Left renal cortex interstitium (tissue), 4 donors: ENCODE measurements at places on chromosomes 3 and 15. TPM values are rescaled to one million over a fixed set of nuclear protein-coding genes. Genes with fewer than 3 reads are reported as not detected.
A peak's percentile ranks its signal among the peaks of the same experiment; 100 is the strongest.

DNA sequence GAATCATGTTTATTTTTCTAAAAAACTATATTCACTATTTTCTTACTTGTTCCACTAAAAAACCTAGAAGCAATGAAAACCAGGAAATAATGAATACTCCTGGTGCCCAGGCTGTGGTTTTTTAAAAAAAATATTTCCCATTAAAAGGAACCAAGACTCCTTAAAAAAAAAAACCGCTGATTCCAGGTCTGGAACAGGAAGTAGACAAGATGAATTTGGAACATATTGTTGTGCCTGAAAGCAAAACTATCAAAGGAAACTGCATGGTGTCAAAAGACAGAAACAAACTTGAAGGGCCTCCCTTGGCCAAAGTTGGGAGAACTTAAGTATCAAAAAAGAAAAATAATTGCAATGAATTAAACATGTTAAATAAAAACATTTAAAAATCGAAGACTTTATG is 245.3 kb upstream of the P2RY1 start:
- no peak for DNase-seq

DNA sequence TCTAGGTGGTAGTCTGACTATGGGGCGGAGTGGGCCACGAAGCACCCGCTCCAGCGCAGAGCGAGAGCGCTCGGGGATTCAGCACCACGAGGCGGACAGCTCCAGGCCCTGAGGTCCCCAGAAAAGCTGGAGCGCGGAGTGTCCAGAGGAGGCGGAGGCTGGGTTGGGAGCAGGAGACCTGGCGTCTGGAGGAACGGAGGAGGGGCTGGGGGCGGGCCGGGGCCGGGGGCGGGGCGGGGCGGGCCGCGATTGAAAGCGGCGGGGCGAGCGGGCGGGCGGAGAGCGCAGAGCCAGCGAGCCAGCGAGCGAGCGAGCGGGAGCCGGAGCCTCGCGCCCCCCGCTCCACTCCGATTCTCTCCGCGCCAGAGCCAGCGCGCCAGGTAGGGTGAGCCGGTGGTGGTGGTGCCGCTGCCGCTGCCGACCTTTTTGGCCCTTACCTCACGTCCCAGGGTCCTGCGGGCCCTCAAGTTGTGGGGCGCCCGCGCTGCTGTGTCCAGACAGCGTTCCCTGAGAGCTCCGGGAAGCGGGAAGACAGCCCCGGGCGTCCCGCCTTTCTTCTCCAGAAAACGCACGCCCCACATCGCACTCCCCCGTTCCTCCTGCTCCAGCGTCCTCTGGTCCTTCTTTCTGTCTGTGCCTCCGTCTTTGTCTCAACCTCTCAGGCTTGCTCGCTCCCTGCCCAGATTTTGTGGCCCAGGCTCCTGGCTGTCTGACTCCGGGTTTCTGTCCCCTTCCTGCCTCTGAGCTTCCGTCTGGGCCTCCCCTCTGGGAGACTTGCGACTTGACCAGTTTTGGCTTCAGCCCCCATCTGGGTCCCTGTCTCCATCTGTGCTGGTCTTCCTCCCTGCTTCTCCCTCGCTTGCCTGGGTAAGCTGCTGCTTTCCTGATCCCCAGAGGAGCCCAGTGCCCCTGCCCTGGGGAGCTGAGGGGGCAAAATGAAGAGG is at the start of gene GRM2:
GRM2 (plus strand) TSS at position 281 of the 944 bp plus-strand sequence. CDS start 1,916 bp downstream, outside the sequence.
- peak; percentile 27 for DNase-seq

The ONECUT1 gene
- not detected for polyA plus RNA-seq

- no peak for DNase-seq
These were observed 35.7 kb upstream of the IGF1R start for GRCh38 chr15:98612490-98613110.

GRCh38 chr15:34354286-34354685 is 11.2 kb downstream of the NUTM1 start:
- DNase-seq, result no peak
